Activated CD4-positive, alpha-beta T cell treated with anti-CD3 and anti-CD28 coated beads, Interleukin-2, amount 50 U/mL, for 4 hours (primary cell): ENCODE measurements at places on chromosomes 1 and 21.

DNA sequence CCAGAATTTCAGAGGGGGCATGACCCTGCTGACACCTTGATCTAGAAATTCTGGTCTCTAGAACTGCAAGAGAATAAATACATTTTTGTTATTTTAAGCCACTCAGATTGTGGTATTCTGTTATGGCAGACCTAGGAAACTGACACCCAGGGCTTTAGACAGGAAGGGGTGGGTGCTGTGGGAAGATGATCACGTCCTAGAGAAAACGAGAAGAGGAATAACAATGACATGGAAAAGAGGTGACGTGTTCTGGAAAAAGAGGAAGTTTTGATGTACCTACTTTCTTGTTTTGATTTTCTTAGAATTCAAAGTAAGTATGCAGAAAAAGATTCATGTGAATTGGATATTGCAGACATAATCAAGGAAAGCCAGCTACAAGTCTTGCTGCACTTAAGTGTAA, 232.9 kb upstream of the RUNX1 start:
- no peak for DNase-seq

- DNase-seq: no peak
Observed at GRCh38 chr1:186483561-186483960, 22.6 kb upstream of the PDC start.

DNA sequence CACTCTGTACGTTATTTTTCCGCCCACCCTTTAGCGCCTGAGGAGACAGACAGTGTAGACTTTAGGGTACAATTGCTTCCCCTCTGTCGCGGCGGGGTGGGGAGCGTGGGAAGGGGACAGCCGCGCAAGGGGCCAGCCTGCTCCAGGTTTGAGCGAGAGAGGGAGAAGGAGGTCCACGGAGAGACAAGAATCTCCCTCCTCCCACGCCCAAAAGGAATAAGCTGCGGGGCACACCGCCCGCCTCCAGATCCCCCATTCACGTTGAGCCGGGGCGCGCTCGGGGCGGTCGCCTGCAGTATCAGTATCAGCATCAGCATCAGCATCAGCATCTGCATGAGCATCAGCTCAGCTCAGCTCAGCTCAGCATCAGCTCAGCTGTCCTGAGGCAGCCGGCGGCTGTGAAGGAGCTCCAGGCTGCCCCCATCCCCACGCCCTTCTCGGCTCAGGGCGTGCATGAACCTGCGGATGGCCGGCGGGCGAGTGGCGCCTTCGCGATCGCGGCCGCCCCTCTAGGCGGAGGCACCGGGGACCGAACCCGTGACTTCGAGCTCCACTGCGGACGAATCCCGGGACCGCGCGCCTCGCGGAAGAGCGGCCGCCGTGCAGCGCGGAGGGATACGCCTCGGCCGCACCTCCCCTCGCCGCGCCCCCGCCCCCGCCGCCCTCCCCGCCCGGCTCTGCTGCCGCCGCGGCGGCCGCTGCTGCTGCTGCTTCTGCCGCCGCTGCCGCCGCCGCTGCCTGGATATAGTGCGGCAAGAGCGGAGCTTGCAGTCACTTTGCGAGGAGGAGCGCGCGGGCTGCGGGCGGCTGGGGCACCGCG, at the start of gene NCAM2:
Gene NCAM2 (plus strand): TSS at position 774 of the 820 bp plus-strand sequence.
- DNase-seq: peak; percentile 49

DNA sequence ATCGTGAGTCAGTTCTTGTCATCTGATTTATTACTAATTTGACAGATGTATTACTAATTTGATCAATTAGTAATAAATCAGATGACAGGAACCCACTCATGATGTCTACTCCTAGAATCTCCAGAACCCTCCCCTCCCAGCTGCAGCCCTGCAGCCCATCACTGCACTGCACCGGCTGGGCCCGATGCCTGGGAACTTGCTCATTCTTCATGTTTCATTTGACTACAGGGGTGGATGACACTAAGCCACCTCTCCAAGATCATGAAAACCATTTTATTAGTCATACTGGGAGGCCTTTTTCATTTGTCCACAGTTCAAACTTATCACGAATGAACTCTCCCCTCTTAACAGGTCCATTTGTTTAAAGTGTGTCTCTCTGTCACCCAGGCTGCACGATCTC, 41.0 kb downstream of the KCNH1 start:
- no peak for DNase-seq

DNA sequence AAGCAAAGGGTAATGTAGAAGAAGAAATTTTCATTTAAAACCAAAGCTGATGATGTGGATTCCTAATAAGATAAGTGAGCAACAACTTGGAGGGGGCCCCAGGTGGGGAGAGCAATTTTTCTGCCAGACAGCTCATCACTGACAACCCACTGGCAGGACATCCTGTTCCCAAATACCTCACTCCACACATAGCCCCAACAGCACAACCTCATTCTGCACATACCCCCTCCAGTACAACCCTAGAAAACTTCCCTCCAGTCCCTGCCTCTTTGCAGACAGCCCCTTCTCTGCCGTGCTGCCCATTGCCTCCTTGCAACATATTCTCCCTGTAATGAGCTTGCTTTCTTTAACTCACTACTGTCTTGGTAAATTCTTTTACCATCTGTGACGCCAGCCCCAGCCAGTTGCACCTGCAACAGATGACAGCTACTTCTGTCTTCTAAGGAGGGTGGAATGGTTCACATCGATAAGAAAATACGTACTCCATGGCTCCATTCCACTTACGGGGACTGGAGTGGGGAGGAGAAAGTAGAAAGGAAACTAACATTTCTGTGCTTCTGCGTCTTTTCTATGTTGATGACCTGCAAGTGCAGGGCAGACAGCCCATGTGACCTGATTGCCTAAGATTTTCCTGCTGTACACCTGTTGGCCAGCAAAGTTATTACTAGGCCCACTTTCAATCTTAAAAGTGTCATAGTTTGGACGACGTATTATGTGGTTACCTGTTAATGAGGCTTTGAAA, 14.7 kb downstream of the RHEX start:
- DNase-seq: no peak

- no peak for DNase-seq
Observed at GRCh38 chr1:31505911-31506497, 70.3 kb upstream of the TINAGL1 start.
